ENCODE measurements at places on chromosomes 11 and 22.

- DNase-seq = no peak
Observed at GRCh38 chr11:10352921-10353550, 48.2 kb downstream of the ADM start.

- peak; percentile 6 for DNase-seq
Observed at GRCh38 chr22:48241658-48242057, 1479.2 kb downstream of the TBC1D22A start.

DNA sequence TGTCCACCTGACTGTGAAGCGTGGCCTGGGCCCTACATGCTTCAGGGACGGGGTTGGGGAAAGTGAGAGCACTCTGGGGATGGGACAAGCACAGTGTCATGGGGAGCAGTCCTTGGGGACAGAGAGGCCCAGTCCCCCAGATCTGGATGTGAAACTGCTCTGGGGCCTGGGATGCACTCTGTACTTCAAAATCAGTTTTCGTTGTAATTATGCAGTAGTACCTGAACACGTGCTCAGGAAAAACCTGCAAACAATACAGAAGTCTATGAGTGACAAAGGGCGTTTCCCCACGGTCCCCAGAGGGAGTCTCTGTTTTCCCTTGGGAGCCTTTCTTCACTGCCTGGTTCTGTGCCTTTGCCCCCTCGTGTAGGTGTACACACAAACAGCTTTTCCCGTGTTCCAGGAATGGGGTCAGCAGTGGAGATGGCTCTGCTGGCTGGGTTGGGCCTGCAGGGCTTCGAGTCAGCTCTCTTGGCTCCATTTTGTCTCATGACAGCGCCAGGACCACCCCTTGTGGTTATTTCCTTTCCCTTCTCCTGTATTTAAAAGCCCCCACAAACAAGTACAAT lies 5.2 kb upstream of the TNFRSF13C start:
- DNase-seq = no peak

DNA sequence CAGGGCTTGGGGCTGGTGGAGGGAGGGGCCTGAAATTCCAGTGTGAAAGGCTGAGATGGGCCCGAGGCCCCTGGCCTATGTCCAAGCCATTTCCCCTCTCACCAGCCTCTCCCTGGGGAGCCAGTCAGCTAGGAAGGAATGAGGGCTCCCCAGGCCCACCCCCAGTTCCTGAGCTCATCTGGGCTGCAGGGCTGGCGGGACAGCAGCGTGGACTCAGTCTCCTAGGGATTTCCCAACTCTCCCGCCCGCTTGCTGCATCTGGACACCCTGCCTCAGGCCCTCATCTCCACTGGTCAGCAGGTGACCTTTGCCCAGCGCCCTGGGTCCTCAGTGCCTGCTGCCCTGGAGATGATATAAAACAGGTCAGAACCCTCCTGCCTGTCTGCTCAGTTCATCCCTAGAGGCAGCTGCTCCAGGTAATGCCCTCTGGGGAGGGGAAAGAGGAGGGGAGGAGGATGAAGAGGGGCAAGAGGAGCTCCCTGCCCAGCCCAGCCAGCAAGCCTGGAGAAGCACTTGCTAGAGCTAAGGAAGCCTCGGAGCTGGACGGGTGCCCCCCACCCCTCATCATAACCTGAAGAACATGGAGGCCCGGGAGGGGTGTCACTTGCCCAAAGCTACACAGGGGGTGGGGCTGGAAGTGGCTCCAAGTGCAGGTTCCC lies at the start of gene APOC3:
APOC3 (plus strand) TSS at position 383 of the 659 bp plus-strand sequence. CDS start 676 bp downstream, outside the sequence.
- no peak for DNase-seq

- DNase-seq = no peak
Observed at GRCh38 chr11:125091877-125092664, 19.4 kb downstream of the TMEM218 start.

- DNase-seq = no peak
Observed at GRCh38 chr11:76792505-76793264, 9.5 kb downstream of the TSKU start.

- DNase-seq = peak; percentile 83
Observed at GRCh38 chr11:134139873-134140331, 71.0 kb downstream of the JAM3 start.

GRCh38 chr22:42873356-42873755 lies 16.3 kb upstream of the ARFGAP3 start:
- DNase-seq = no peak

- no peak for DNase-seq
Observed at GRCh38 chr11:48116437-48117228, 100.0 kb upstream of the OR4B1 start.

GRCh38 chr11:46601129-46601528 lies 7.3 kb upstream of the AMBRA1 start:
- no peak for DNase-seq

DNA sequence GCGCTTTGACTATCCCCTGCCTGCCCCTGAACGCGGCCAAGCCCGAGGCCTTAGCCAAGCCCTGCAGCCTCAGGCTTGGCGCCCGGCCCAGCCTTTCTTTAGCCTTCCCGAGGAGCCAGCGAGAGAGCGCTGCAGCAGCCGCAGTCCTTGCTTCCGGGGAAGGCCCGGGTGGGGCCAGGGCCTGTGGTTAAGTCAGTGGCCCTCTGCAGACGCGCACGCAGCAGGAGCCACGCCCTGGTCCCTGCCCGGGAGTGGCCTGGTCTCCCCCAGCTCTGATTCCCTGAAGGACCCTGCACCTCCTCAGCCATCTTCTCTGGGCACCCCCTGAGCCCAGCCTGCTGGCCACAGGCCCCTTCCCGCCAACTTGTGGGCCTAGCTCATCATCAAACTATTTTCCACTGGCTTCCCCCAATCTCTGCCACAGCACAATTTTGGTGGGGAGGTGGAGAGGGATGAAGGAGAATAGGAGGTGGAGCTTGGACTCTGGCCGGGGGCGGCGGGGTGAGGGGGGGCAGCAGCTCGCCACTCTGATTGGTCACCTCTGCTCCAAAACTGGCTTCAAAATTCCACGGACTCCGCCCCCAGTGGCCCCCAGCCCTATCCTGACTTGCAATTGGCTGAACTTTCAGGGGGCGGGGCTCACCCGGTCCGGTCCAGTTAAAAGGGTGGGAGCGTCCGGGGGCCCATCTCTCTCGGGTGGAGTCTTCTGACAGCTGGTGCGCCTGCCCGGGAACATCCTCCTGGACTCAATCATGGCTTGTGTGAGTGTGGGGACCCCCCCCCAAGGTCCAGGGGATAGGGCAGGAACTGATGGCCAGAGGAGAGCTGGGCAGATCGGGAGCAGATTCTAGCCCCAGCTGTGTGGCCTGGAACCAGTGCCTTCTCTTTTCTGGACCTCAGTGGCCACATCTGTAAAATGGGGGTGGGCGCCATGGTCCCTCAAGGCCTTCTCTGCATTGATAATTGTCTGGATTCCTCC lies at the start of gene LGALS1:
LGALS1 (plus strand) TSS at position 686 of the 979 bp plus-strand sequence; CDS start at position 753, 67 bp downstream.
- DNase-seq = peak; percentile 98

DNA sequence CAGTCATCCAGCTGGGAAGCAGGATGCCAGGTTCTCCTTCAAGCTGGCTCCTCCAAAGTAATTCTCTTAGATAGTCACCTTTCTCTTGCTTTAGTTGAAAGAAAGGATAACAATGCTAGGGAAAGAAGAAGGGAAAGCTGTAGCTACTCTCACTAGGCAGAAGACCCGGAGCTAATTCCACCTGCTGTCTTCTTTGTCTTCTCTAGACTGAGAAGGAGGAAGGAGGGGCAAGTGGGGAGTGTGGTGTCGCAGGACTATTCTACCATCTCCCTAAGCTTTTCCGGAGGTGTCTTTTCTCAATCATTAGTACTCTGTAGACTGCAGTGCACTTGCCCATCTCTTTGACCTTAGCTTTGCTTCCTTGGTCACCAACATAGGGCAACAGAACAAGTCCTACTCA lies 162.8 kb downstream of the NCAM1 start:
- DNase-seq = no peak

GRCh38 chr11:819943-820649 lies 1.4 kb downstream of the PNPLA2 start:
- peak; percentile 94 for DNase-seq

GRCh38 chr11:4672470-4672869 lies 25.2 kb downstream of the OR51E2 start:
- DNase-seq = no peak

GRCh38 chr11:68977781-68978625 lies 2.8 kb downstream of the MRGPRD start:
- no peak for DNase-seq

GRCh38 chr22:36577019-36577418 lies 48.1 kb upstream of the EIF3D start:
- DNase-seq = no peak

- DNase-seq = no peak
Observed at GRCh38 chr11:5803982-5804381, 4.7 kb upstream of the OR52N2 start.

DNA sequence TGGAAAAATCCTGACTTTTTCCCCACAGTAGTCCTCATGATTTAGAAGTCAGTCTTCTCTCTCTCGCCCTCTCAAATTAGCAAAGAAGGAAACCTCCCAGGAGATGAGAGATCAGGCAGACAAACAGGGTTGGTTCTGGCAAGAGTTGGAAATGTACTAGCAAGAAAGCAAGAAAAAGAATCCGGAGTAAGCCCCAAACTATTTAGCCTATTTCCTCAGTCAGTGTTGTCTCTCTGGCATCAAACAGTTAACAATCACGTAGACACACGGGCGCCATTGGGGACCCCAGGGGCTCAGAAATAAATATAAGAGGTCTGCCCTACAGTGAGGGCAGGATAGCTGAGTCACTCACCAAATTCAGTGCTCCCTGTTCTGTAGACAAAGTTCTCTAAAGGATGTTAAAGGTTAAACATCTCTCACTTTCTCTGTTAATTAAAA lies 4.7 kb downstream of the C11orf52 start:
- peak; percentile 11 for DNase-seq

GRCh38 chr11:12587333-12587991 lies 86.8 kb upstream of the TEAD1 start:
- no peak for DNase-seq

DNA sequence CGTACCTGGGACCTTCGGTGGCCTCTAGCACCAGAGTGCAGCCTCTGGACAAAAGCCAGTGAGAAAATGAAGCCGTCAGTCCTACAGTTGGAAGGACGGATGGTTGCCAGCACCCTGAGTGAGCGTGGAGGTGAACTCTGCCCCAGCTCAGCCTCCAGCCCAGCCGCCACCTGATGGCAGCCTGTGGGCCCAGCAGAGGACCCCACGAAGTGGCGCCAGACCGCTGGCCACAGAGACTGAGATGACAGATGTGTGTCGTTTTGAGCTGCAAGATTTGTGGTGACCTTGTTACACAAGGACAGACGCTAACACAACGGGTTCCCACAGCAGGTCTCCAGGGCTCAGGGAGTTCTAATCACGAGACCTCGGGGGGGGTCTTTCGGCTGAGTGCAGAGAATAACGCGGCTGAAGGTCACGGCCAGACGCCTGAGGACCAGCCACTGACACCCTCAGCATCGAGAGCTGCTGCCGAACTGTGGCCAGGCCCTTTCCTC lies 75.0 kb downstream of the BRD1 start:
- no peak for DNase-seq
